Tibial artery (tissue), 4 donors: ENCODE measurements at places on chromosomes 5 and 9.

- no peak for DNase-seq
These were observed 19.0 kb upstream of the ARL14EPL start for GRCh38 chr5:116013207-116013785.

- no peak for DNase-seq
These were observed 12.6 kb downstream of the LRSAM1 start for GRCh38 chr9:127463911-127464310.

GRCh38 chr5:178931846-178932760, 8.9 kb upstream of the ZNF454 start:
- no peak for DNase-seq

- no peak for DNase-seq
These were observed 17.2 kb upstream of the TCF7 start for GRCh38 chr5:134097211-134097749.

DNA sequence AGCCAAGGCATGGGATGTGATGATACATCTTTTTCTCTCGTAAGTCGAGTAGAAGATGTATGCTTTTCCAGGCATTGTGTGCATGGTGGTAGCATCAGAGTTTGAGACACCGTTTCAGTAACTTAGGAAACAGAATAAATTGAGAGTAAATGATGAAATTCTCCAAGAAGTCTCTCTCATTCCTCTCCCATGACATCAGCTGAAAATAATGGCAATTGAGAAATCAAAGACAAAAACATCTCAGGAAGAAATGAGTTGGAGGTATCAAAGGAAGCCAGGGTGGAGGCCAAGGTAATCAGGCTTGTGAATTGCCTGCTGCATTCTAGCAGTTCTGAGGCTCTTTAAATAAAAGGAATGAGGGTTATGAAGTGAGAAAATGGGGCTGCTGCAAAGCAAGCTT, 53.9 kb downstream of the SGCD start:
- DNase-seq: no peak

GRCh38 chr5:125491986-125492492, 745.6 kb upstream of the ZNF608 start:
- no peak for DNase-seq

DNA sequence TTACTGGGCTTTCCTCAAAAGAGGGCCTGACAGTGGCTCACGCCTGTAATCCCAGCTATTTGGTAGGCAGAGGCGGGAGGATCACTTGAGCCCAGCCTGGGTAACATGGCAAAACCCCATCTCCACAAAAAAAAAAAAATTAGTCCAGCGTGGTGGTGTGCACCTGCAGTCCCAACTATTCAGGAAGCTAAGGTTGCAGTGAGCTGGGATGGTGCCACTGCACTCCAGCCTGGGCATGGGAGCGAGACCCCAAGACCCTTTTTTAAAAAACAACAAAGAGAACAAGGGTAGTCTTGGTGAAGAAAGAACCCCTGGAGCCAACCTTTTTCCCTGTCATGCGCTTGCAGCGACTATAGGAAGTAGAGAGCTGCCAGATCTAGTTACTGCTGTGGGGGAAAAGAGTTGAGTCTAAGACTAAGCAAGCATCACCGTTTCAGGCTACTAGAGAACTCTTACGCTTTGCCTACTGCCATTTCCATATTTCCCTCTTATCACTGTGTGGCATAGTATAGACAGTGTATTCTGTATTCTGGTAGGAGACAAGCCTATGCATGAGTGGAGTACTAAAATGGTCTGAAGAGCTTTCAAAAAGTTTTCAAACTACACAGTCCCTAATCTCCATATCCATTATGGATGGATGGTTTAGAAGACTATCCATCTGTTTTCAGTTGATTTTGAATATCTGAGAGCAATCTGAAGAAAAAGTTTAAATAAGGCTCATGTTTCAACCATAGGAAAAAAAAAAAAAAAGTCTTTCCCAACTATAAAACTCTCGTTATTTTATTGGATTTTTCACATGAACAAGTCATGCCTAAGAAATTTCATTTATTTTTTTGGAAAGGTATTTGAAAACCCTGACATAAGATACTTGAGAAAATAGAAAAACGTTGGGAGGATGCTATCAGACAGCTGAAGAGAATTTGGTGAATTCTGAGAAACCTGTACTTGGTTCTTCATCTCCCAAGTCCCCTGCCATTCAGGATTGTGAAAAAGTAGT, 2.6 kb downstream of the C9orf40 start:
- no peak for DNase-seq
